ENCODE measurements at places on chromosomes 1 and 21. TPM values are rescaled to one million over a fixed set of nuclear protein-coding genes. Genes with fewer than 3 reads are reported as not detected.

MROH7 gene
- total RNA-seq: 0.51 TPM

FCER1G gene
- not detected for total RNA-seq

SLC5A9 gene
- total RNA-seq: not detected

ZC3H11A gene
- total RNA-seq: 73.3 TPM

DNA sequence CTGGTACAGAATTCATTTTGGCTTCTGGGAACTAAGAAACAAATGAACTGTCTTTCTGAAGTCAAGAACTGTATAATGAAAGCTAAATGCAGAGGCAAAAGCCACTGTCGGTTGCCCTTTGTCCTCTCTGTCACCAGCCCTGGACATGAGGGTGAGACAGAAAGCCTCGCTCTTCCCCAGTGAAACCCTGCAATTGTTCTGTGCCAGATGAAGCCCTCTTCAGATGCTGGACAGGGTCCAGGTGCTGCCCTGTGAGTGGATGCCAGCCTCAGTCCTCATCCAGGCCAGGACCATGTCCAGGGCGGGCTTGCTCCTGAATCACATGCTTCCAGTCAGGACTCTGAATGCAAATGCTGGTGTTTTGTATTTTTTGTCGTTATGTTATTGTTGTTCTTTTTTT, 138.7 kb downstream of the RUNX1 start:
- H3K4me3 ChIP-seq: no peak overlapping the region
- peaks cover 43% of the 10 kb centered on the region for H3K4me1 ChIP-seq
- H3K27me3 ChIP-seq: no peaks in the 10 kb centered on the region

DNA sequence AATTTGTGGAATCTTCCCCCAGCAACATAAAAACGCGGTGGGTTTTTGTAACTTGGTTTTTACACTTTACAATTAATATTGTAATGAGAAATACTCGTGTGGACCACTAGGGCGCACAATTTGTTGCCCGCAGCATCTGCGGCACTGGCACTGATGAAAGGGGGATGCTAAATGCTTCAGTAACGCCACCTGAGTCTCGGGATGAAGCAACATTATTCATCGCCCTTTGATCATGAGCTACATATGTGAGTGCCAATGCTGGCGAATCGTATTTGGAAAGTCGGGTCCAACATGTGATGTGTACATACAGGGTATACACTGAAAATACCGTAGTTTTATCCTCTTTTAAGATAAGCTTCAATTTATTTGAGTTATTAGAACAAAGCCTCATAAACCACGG, 34.2 kb upstream of the COX20 start:
- H3K27ac ChIP-seq: no peak overlapping the region
- no peaks in the 10 kb centered on the region for H3K27me3 ChIP-seq
- H3K4me1 ChIP-seq: no peaks in the 10 kb centered on the region
- peak; percentile 62 for DNase-seq
- no peak overlapping the region for H3K4me3 ChIP-seq
- H3K36me3 ChIP-seq: no peaks in the 10 kb centered on the region

GRCh38 chr1:54571803-54572541, 23.9 kb downstream of the ACOT11 start:
- no peaks in the 10 kb centered on the region for H3K27me3 ChIP-seq
- no peak for DNase-seq
- H3K4me1 ChIP-seq: peaks cover 9% of the 10 kb centered on the region
- H3K36me3 ChIP-seq: no peaks in the 10 kb centered on the region
- H3K27ac ChIP-seq: no peak overlapping the region

DNA sequence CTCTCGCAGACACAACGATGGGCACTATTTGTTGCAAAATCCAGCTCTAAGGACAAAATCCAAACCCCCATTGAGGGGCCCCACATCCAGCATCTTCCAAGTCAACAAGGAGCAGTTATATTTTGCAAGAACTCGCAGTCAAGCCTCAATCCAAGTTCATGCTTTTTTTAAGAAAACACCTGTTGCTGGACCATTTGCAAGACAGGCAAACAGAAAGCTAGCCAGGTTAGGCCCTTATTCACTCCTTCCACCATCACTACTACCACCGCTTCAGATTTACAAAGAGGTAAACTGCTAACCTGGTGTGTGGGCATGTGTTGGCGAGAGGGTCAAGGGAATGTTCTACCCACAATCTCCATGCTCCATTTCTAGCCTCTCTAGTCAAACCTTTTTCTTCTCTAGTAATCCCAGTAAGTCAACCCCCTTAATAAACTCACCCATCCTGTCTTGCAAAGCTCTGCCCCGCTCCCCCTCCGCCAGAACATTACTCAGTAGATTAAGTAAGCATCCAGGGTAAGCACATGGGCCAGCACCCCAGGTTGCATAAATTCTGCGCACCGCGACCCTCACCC, 703 bp downstream of the ERI3 start:
- H3K4me1 ChIP-seq: peaks cover 12% of the 10 kb centered on the region
- peak; percentile 70 for DNase-seq
- H3K27ac ChIP-seq: peak overlapping the region; percentile 59

DNA sequence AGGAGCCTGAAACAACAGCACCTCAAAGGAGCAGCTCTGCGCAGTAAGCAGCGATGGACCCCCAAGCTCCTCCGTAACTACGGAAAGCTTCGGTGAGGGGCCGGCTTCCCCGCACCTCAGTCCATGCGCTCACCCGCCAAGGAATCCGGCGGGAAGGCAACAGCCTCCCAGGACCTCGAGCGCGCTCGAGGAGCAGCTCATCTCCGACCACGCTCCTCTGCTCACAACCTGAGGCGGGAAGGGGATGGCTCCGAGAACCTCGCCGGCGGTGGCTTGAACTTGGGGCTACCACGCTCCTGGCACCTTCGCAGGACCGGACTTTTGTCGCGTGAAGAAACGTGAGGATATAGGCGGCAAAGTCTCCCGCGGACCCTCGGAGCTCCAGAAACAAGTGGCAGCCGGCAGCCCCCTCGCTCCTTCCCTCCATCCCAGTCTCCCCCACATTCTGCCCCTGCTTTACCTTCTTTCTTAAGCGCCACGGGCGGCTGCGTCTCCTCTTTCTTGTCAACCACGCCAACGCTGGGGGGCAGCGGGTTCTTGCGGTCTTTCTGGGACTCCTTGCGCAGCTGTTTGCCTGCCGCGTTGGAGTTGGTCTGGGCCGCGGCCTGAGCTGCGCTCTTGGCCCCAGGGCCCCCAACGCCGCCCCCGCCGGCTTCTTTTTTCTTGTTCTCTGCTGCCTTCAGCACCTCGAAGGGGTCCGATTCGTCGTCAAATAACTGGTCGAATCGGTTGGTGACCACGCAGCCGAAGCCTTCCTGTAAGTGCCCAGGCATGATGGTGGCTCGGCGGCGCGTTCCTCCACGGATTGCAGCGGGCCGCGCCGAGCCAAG, 459 bp downstream of the SERBP1 start:
- H3K27me3 ChIP-seq: no peaks in the 10 kb centered on the region
- DNase-seq: peak; percentile 73
- H3K36me3 ChIP-seq: peaks cover 16% of the 10 kb centered on the region
- peaks cover 20% of the 10 kb centered on the region for H3K4me1 ChIP-seq
- peak overlapping the region; percentile 96 for H3K4me3 ChIP-seq

GRCh38 chr1:33337441-33337840, 16.5 kb upstream of the A3GALT2 start:
- H3K4me1 ChIP-seq: peaks cover 90% of the 10 kb centered on the region
- H3K27ac ChIP-seq: peak overlapping the region; percentile 96
- H3K4me3 ChIP-seq: no peak overlapping the region
- DNase-seq: no peak

- H3K27ac ChIP-seq: peak overlapping the region; percentile 83
- H3K4me1 ChIP-seq: peaks cover 41% of the 10 kb centered on the region
Measured at GRCh38 chr21:45130324-45130774, 56.0 kb downstream of the ADARB1 start.

DNA sequence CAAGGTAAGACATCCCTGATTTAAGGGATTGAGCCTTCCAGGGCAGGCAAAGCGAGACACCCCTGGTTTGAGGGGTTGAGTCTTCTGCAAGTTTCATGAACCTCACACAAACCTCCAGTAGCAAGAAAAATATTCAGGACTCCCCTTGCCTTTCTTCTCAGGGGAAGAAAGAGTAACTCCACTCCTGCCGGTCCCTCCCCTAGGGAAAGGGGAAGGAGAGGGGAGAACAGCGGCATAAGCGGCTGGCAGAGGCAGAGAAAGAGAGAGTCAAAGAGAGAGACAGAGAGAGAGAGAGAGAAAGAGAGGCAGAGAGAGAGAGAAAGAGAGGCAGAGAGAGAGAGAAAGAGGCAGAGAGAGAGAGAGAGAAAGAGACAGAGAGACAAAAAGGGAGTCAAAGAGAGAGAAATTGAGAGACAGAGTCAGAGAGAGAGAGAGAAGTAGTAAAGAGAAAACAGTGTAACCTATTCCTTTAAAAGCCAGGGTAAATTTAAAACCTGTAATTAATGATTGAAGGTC, 29.5 kb upstream of the CBR3 start:
- no peak overlapping the region for H3K27ac ChIP-seq
- DNase-seq: no peak
- no peaks in the 10 kb centered on the region for H3K36me3 ChIP-seq
- 0 out of 2 replicates have a peak, but pooled peaks cover 3% of the 10 kb centered on the region for H3K27me3 ChIP-seq

DNA sequence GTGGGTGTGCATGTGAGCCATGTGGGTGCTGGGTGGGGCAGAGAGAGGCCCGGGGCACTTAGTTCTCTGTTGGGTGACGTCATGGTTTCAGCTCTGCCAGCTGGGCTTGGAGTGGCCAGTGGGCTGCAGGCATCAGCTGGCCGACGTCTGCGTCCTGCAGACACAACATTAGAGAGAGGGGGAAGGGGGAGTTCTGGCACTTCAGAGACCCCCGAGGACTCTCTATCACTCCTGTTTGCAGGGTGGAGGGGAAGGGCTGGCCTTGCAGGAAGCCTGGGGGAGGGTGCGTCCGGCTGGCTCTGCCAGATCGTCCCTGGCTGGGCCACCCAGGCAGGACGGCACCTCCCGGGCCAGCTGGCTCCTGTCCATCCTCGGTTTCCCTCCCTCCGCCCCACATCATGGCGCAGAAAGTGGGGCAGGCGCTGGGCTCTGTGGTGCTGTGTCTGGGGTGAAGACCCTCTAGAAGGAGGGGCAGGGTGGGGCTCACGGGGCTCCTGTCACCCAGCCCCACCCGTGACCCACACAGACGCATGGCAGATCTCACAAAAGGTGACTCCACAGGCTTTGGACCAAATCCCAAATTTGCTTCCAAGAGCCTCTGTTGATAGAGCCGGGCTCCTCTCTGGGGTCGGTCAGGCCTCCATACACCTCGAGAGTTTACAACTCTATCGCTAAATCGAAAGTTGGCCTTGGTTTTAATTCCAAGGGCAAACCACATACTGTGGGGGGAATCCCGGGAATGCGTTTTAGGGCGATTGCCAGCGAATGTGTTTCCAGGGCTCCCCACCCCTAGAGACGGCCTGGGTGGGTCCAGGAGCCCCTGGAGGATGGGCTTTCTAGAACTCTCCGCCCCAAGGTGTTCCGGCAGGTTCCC, 73.4 kb upstream of the TTC34 start:
- no peak overlapping the region for H3K27ac ChIP-seq
- H3K4me3 ChIP-seq: no peak overlapping the region
- H3K4me1 ChIP-seq: no peaks in the 10 kb centered on the region
- H3K36me3 ChIP-seq: no peaks in the 10 kb centered on the region
